ENCODE measurements at places on chromosomes 16 and 17.

- no peak for DNase-seq
Observed at GRCh38 chr16:84663433-84664101, 15.3 kb downstream of the KLHL36 start.

GRCh38 chr17:33469911-33470310 is 176.8 kb upstream of the ASIC2 start:
- no peak for DNase-seq

DNA sequence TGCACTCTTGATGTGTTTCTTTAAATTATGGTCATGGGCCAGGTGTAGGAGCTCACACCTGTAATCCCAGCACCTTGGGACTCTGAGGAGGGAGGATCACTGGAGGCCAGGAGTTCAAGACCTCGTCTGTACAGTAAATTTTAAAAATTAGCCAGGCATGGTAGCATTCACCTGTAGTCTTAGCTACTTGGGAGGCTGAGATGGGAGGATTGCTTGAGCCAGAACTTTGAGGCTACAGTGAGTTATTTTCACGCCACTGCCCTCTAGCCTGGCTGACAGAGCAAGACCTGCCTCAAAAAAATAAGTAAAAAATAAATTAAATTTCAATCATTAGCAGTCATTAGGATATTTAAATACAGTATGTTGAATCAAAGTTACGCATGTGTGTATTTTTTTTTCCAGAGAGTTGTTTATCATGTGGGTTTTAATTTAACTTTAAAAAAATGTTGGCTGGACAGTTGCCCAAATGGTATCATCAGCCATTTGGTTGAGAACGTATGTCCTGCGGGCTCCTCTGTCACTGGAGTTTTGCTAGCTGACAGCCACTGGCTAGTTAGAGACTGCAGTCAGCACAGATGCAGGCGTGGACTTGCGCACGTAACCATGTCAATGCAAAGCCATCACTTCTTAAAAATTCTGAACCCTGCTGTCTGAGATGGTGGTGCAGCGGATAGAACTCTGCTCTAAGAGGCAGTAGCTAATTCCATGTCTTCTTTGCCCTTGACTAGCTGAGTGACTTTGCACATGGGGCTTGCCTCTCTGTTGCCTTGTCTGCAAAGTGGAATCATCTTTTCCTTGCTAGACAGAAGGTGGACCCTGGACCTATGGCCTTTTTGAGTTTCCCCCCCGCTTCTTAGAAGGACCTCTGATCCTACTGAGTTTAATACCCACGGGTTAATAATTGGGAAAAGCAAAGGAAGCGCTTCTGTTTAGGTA is 40.0 kb downstream of the MAPT start:
- no peak for DNase-seq

GRCh38 chr16:4455951-4456350 is 18.5 kb downstream of the NMRAL1 start:
- no peak for DNase-seq

DNA sequence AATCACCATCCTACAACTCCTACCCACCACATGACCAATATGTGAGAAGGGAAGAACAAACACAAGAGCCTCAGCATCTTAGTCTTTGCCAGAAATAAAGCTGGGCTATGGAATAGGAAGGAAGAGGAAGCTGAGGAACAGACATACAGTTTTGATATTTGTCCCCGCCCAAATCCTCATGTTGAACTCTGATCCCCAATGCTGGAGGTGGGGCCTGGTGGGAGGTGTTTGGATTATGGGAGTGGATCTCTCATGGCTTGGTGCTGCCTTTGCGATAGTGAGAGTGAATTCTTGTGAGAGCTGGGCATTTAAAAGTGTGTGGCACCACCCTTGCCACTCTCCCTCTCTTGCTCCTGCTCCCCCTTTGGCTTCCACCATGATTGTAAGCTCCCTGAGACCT is 52.4 kb upstream of the NLK start:
- DNase-seq = no peak

DNA sequence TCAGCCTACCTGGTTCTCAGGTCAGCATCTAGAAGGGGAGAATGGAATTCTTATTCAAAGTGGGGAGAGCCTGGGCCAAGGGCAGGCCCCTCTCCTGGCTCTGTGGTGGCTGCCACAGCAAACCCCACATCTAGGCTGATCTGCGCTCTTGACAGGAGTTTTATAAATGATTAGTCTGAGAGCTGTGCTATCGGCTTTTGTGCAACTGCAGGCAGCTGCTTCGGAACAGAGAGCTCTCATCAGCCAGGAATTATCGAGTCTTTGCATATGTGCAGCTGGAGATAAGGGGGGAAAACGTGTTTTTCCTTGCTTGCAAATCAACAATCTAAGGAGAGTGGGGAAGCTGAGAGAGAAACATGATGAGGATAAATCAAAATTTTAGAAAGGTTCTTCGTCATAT is 91.7 kb downstream of the HS3ST3A1 start:
- no peak for DNase-seq

GRCh38 chr17:79169366-79169765 is 94.7 kb downstream of the ENGASE start:
- no peak for DNase-seq

GRCh38 chr16:53611179-53611696 is 92.4 kb downstream of the RPGRIP1L start:
- DNase-seq = no peak

DNA sequence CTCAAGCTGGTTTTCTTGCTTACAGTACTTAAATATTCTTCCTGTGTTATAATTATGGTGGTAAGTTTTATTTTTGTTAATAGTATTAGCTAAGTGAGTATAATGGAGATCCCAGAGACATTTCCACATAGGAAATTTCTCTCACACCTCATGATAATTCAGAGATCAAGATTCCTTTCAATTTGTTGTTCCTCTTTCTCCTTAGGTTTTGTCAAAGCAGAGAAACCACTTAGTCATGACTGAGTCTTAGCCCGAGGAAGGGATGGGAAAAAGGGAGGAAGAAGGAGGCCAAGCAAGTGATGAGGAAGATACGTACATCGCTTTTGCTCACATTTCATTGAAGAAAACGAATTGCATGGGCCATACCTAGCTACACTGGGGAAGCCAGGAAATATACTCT is 18.4 kb downstream of the ESRP2 start:
- no peak for DNase-seq

DNA sequence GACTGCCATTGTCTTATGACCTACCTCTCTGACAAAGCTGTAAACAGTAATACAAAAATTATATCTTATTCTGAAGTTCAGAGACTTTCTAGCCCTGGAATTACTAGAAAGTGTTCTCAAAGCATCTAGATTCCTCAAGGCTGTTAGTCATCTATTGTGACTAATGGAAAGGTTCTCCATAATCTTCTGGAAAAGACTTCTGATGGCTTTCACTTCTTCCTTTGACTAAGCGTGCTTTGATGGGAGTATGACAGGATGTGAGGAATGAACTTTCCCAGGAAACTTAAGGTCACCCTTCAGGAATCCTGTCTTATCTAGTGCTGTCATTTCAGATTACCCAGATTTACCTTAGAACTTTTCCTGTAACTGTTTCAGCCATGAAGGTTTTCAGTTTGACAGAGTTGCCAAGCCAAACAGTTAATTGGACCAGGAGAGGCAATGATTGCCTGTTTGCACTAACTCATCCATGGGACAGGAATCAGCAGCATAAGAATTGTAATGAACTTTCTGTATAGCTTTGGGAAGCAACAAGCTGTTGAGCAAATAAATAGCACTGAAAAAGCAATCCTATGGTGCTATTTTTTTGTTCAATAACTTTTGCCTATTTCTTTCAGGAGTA is 43.5 kb downstream of the AP2B1 start:
- DNase-seq = no peak

DNA sequence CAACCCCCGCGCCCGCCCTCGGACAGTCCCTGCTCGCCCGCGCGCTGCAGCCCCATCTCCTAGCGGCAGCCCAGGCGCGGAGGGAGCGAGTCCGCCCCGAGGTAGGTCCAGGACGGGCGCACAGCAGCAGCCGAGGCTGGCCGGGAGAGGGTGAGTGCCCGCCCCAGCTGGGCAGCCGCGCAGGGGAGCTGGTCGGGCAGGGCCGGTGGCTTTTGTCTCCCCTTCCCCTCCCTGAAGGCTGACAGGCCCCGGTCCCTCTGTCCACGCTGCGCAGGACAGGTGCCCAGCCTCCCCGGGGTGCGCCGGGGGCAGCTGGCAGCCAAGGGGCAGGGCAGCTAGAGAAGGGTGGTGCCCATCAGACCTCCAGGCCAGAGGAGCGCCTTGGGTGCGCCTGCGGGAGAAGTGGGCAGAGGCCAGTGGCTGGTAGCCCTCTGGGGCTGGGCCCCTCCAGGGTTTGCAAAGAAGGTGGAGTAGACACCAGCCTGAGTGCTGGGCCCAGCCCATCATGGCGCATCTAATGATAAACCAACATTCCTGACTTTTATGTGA is 278 bp downstream of the ITGB4 start:
- no peak for DNase-seq

- no peak for DNase-seq
Observed at GRCh38 chr17:61411011-61411260, 11.3 kb downstream of the TBX2 start.

- DNase-seq = no peak
Observed at GRCh38 chr17:14621826-14622614, 321.1 kb downstream of the HS3ST3B1 start.

- DNase-seq = no peak
Observed at GRCh38 chr17:80122926-80123505, 21.6 kb downstream of the GAA start.

- DNase-seq = peak; percentile 8
Observed at GRCh38 chr17:16491703-16492612, at the start of gene LRRC75A. LRRC75A (minus strand) TSS chr17:16492193; CDS start chr17:16491990, 203 bp downstream.

DNA sequence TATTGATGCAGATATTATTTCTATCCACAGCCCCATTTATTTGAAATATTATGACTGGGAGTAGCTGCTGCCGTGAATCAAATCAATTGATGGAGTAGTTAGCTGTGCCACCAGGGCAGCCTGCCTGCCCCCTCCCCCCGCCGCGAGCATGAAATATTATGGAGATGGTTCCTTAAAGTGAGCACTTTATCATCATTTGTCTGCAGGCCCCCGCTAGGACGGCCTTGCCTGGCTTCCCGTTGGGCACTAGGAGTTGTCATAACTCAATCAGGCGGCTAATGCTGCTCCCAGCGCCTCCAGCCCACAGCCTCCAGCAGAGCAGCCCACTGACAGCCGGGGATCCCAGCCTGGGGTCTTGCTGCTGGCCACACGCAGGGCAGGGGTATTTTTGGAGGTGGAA is 173.9 kb downstream of the SALL1 start:
- no peak for DNase-seq

GRCh38 chr17:17402558-17402957 is 74.2 kb upstream of the MED9 start:
- no peak for DNase-seq

DNA sequence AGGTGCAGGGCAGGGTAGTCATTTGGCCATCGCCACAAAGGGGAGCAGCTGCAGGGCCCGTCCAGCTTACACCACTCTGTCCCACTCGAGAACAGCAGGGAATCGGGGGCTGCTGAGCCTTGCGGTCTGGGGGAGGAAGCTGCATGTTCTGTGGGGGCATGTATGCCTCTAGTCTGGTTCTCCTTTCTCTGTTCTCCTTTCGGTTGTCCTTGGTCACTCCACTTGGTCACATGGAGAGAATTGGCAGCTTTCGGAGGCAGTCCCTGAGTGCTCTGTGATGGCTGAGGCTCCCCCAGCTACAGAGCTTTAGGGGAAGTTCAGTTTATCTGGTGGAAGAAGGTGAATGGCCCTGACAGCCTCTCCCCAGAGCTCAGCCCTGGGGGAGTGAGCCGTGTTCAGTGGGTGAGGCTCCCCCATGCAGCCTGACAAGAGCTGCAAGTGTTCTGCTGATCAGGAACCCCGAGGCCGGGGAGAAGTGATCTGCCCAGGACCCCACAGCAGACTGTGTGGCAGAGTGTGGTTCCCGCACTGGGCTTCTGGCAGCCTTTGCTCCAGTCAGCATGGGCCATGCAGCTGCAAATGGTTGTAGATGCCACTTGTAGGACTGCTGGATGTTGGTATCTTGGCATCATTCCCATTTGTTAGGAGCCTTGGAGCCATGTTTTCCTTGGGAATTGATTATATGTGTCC is 22.3 kb upstream of the SMPD3 start:
- DNase-seq = no peak

DNA sequence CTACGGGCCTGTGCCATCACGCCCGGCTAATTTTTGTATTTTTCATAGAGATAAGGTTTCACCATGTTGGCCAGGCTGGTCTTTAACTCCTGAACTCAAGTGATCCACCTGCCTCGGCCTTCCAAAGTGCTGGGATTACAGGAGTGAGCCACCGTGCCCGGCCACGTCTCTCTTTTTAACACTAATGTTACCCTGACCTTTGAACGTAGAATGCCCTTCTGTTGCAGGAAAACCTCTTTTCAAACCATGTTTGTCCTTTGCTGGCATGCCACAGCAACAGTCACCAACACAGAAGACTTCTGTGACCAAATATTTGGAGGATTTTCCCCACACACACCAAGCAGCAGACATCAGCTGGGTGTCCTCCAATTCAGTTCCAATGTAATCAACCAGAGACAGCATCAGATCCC is 7.8 kb upstream of the HSD17B1 start:
- no peak for DNase-seq

- no peak for DNase-seq
Observed at GRCh38 chr16:15502041-15502725, 67.8 kb downstream of the BMERB1 start.

DNA sequence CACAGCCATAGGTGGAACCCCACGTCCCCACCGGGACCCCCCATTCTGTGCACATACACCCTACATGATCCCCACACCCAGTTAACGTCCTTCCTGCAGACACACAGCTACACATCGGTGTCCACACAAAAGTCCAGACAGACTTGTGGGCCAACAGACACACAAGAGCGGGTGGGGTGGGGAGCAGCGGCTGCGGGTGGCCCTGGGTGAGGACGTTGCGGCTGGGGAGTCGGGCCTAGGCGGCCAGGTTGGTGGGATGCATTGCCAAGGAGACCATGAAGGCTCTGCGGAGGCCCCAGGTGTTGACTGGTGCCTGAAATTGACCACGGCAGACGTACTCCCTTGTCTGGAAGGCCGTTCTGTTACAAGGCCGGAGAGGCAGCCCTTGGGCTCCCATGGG is 8.7 kb upstream of the DPEP1 start:
- no peak for DNase-seq

DNA sequence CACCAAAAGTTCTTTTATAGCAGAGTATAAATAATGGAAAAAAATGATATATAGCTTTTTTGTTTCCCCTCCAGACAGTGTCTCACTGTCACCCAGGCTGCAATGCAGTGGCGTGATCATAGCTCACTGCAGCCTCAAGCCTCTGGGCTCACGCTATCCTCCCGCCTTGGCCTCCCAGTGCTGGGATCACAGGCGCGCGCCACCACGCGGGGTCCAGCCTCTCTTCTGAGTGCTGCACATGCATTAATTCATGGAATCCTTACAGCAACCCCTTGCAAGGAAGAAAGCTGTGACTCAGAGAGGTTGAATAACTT is 18.0 kb upstream of the ZNF629 start:
- no peak for DNase-seq

GRCh38 chr16:9119795-9120194 is 28.4 kb downstream of the HAPSTR1 start:
- no peak for DNase-seq

GRCh38 chr16:85474621-85475217 is 138.4 kb upstream of the GSE1 start:
- DNase-seq = no peak

- DNase-seq = no peak
Observed at GRCh38 chr17:81648013-81648706, 8.2 kb downstream of the PDE6G start.

Measured in stimulated activated CD8-positive, alpha-beta memory T cell treated with anti-CD3 and anti-CD28 coated beads, Interleukin-2, amount 100 ng/mL, for 1 hour (primary cell).